ENCODE measurements at places on chromosomes 6 and 20. TPM values are rescaled to one million over a fixed set of nuclear protein-coding genes. Genes with fewer than 3 reads are reported as not detected.

GRCh38 chr6:104682722-104683643 is 176.7 kb downstream of the HACE1 start:
- DNase-seq: no peak

GRCh38 chr6:21159465-21159864 is 434.1 kb upstream of the SOX4 start:
- DNase-seq: no peak

Gene SMLR1
- total RNA-seq: not detected

Gene KCNK17
- not detected for total RNA-seq

Gene CABLES2
- 9.9 TPM for total RNA-seq
